ENCODE measurements at places on chromosomes 5 and 9. TPM values are rescaled to one million over a fixed set of nuclear protein-coding genes. Genes with fewer than 3 reads are reported as not detected.

Gene PCDHA1
- under 0.01 TPM for total RNA-seq

GRCh38 chr9:15711931-15712330, 159.1 kb downstream of the CCDC171 start:
- DNase-seq, result peak; percentile 64
- no peaks in the 10 kb centered on the region for H3K36me3 ChIP-seq
- no peaks in the 10 kb centered on the region for H3K4me1 ChIP-seq
- no peak overlapping the region for H3K27ac ChIP-seq
- H3K27me3 ChIP-seq, result no peaks in the 10 kb centered on the region

Gene RMRP
- 162,287 TPM for total RNA-seq

Gene RNF44
- 2.6 TPM for total RNA-seq

- no peak overlapping the region for H3K4me3 ChIP-seq
- DNase-seq, result no peak
- H3K27ac ChIP-seq, result no peak overlapping the region
- peaks cover 15% of the 10 kb centered on the region for H3K4me1 ChIP-seq
- H3K36me3 ChIP-seq, result no peaks in the 10 kb centered on the region
Observed at GRCh38 chr5:57319628-57320027, 145.8 kb downstream of the GPBP1 start.

- DNase-seq, result no peak
- no peak overlapping the region for H3K27ac ChIP-seq
- no peaks in the 10 kb centered on the region for H3K27me3 ChIP-seq
- H3K4me1 ChIP-seq, result no peaks in the 10 kb centered on the region
- no peak overlapping the region for H3K4me3 ChIP-seq
Observed at GRCh38 chr5:165139721-165140120, 1634.3 kb downstream of the MAT2B start.

DNA sequence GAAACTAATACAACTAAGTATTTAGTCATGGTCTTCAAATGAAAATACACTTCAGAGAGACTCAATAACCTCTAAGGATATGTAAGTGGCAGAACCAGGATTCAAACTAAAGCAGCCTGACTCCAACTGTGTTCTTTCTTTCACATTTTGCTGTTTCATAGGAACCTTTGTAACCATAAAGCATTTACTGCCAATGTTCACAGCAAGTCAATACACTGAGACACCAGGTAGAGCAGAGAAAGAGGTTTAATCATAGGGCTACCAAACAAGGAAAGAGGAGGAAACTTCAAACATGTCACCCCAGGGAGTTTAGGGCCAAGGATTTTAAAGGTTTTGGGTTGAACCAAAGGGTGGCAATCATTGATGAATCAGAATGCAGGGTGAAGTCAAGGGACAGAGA, 263.1 kb upstream of the PTGER4 start:
- H3K4me3 ChIP-seq, result no peak overlapping the region
- H3K27ac ChIP-seq, result no peak overlapping the region
- H3K36me3 ChIP-seq, result no peaks in the 10 kb centered on the region
- H3K27me3 ChIP-seq, result no peaks in the 10 kb centered on the region
- DNase-seq, result no peak

DNA sequence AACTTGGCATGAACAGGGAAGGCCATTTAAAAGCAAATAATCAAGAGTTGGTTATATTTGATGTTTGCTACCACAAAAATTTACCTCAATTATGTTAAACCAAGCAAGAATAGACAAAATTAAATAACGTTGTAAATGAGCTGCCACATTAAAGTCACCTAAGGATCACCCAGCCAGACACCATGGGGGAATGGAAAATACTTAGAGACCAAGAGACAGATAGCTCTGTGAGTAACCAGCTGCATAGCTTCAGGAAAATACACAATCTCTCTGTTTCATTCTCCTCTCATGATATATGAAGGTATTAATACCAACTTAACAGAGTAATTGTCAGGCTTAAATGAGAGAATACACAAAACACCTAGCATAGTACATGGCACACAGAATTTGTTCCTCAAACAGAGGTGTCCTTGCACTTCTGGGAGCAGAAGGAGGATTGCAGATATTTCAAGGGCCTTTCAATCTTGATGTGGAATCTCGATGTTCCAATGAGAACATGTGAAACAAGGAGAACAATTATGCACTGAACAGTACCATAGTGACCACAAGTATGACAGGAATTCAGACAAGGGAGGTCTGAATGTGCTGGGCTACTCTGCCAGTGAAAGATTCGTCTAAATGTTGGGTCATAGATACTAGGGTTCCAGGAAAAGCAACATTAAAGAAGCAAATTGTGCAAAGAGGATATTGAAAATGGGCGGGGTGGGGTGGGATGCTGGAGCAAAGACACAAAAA, 18.6 kb downstream of the JAKMIP2 start:
- H3K27me3 ChIP-seq, result no peaks in the 10 kb centered on the region
- peak; percentile 94 for DNase-seq
- no peak overlapping the region for H3K4me3 ChIP-seq
- no peaks in the 10 kb centered on the region for H3K36me3 ChIP-seq
- no peaks in the 10 kb centered on the region for H3K4me1 ChIP-seq

GRCh38 chr5:81268521-81269196, 32.7 kb upstream of the ZCCHC9 start:
- peak; percentile 88 for DNase-seq
- peak overlapping the region; percentile 38 for H3K27ac ChIP-seq
- no peak overlapping the region for H3K4me3 ChIP-seq
- no peaks in the 10 kb centered on the region for H3K36me3 ChIP-seq
- H3K4me1 ChIP-seq, result peaks cover 8% of the 10 kb centered on the region

Gene IFNA16
- not detected for total RNA-seq

GRCh38 chr5:3167473-3167872, 416.0 kb upstream of the IRX2 start:
- no peak overlapping the region for H3K27ac ChIP-seq
- H3K4me1 ChIP-seq, result no peaks in the 10 kb centered on the region
- H3K4me3 ChIP-seq, result no peak overlapping the region
- H3K36me3 ChIP-seq, result no peaks in the 10 kb centered on the region
- H3K27me3 ChIP-seq, result no peaks in the 10 kb centered on the region
- no peak for DNase-seq

DNA sequence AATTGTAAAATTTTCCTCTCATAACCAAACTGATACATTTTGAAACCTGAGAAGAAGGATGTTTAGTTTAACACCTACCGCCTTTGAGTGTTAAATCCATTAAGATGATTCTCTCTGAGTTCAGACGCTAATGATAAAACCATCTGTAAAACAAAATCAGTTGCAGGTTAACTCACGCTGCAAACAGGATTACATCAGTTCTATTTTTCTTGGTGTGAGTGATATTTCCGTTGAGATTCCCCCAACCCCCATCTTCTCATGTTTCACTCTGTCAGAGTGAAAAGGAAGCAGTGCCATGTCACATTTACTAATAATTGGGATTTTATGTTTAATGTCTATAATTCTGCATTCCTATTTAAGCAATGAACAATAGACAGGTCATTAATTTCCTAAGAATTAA, 146.5 kb downstream of the FANCC start:
- no peak overlapping the region for H3K27ac ChIP-seq
- peaks cover 3% of the 10 kb centered on the region for H3K4me1 ChIP-seq
- no peaks in the 10 kb centered on the region for H3K36me3 ChIP-seq

Gene AGXT2
- not detected for total RNA-seq

GRCh38 chr5:108669462-108669861, 78.2 kb upstream of the FER start:
- H3K27ac ChIP-seq, result no peak overlapping the region
- H3K27me3 ChIP-seq, result no peaks in the 10 kb centered on the region
- no peak for DNase-seq

Gene ITK
- total RNA-seq, result not detected

- H3K27ac ChIP-seq, result no peak overlapping the region
- H3K4me3 ChIP-seq, result no peak overlapping the region
- DNase-seq, result peak; percentile 44
- H3K4me1 ChIP-seq, result no peaks in the 10 kb centered on the region
Observed at GRCh38 chr5:7650755-7651154, 200.2 kb downstream of the CFAP90 start.

Gene EXD3
- 13.0 TPM for total RNA-seq

Gene PLEKHG4B
- not detected for total RNA-seq

GRCh38 chr9:136787690-136788400, 3.3 kb upstream of the TMEM141 start:
- H3K27me3 ChIP-seq, result no peaks in the 10 kb centered on the region
- peak; percentile 30 for DNase-seq
- peaks cover 4% of the 10 kb centered on the region for H3K4me1 ChIP-seq
- H3K4me3 ChIP-seq, result no peak overlapping the region

Gene EPB41L4B
- 1.5 TPM for total RNA-seq

- no peak for DNase-seq
- H3K27ac ChIP-seq, result no peak overlapping the region
- no peaks in the 10 kb centered on the region for H3K4me1 ChIP-seq
- no peaks in the 10 kb centered on the region for H3K27me3 ChIP-seq
- peaks cover 2% of the 10 kb centered on the region for H3K36me3 ChIP-seq
Observed at GRCh38 chr9:129923589-129923988, 88.3 kb downstream of the USP20 start.

DNA sequence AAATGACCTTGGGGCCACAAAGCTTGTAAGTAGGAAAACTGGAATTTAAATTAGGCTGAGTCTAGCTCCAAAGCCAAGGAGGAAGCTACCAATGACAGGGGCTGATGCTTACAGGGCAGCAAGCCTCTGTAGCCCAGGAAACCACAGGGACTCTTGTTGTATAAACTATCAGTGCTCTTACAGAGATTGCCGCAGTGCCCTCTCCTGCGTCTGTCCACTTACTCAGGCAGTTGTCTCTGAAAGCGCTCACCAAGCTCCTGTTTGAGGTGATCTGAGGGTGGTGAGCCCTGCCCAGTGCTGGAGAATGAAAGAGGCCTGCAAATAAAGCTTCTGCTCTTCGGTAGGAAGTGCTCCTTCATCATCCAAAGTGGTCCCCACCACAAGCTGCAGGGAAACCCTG, 498.8 kb downstream of the ARHGEF28 start:
- no peaks in the 10 kb centered on the region for H3K4me1 ChIP-seq
- DNase-seq, result no peak
- no peaks in the 10 kb centered on the region for H3K27me3 ChIP-seq
- H3K4me3 ChIP-seq, result no peak overlapping the region
- H3K36me3 ChIP-seq, result no peaks in the 10 kb centered on the region
- no peak overlapping the region for H3K27ac ChIP-seq

- no peaks in the 10 kb centered on the region for H3K4me1 ChIP-seq
- DNase-seq, result no peak
- no peaks in the 10 kb centered on the region for H3K27me3 ChIP-seq
- no peak overlapping the region for H3K27ac ChIP-seq
- no peaks in the 10 kb centered on the region for H3K36me3 ChIP-seq
Observed at GRCh38 chr5:124182133-124182532, 564.3 kb downstream of the ZNF608 start.

Gene PCDHB10
- 0.77 TPM for total RNA-seq

Gene BARHL1
- total RNA-seq, result not detected

Gene OR13J1
- total RNA-seq, result not detected

GRCh38 chr5:127025467-127025866, 4.9 kb downstream of the MARCHF3 start:
- peaks cover 2% of the 10 kb centered on the region for H3K4me1 ChIP-seq
- no peaks in the 10 kb centered on the region for H3K36me3 ChIP-seq
- no peaks in the 10 kb centered on the region for H3K27me3 ChIP-seq
- H3K4me3 ChIP-seq, result no peak overlapping the region

Gene NUTM2F
- total RNA-seq, result not detected

Gene PALM2AKAP2
- total RNA-seq, result 9.9 TPM

DNA sequence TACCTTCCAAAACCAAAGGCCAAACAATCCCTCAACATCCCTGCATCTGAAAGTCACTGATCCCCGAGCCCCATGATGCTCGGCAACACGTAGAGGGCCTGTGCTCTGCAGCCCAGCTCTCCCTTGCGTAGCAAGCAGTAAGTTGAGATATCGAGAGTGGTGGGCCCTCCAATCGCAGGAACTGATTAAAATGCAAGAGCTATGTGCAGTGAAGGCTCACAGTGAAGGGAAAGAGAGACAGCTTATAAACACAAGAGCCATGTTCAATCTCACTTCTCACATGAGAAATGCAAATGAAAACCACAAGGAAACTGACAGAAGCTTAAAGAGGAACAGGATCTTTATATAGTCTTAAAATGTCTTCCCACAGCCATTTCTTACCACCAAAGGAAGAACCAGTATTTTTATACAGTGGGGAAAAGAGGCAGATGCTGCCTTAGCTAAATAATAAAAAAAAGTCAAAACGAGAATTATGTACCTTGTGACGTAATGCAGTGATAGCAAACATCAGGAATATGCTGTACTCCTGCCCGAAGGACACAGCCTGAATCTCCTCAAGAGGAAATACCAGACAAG, 24.6 kb downstream of the TTF1 start:
- peaks cover 19% of the 10 kb centered on the region for H3K36me3 ChIP-seq
- H3K4me3 ChIP-seq, result no peak overlapping the region
- no peaks in the 10 kb centered on the region for H3K4me1 ChIP-seq
- no peak for DNase-seq
- no peaks in the 10 kb centered on the region for H3K27me3 ChIP-seq

- H3K27me3 ChIP-seq, result no peaks in the 10 kb centered on the region
- peak; percentile 97 for DNase-seq
- H3K27ac ChIP-seq, result peak overlapping the region; percentile 95
- peak overlapping the region; percentile 42 for H3K4me3 ChIP-seq
- peaks cover 23% of the 10 kb centered on the region for H3K4me1 ChIP-seq
Observed at GRCh38 chr9:18490641-18491370, 16.9 kb downstream of the ADAMTSL1 start.

- no peaks in the 10 kb centered on the region for H3K27me3 ChIP-seq
- H3K4me1 ChIP-seq, result no peaks in the 10 kb centered on the region
- H3K27ac ChIP-seq, result no peak overlapping the region
Observed at GRCh38 chr5:33975852-33976251, 8.6 kb downstream of the SLC45A2 start.

DNA sequence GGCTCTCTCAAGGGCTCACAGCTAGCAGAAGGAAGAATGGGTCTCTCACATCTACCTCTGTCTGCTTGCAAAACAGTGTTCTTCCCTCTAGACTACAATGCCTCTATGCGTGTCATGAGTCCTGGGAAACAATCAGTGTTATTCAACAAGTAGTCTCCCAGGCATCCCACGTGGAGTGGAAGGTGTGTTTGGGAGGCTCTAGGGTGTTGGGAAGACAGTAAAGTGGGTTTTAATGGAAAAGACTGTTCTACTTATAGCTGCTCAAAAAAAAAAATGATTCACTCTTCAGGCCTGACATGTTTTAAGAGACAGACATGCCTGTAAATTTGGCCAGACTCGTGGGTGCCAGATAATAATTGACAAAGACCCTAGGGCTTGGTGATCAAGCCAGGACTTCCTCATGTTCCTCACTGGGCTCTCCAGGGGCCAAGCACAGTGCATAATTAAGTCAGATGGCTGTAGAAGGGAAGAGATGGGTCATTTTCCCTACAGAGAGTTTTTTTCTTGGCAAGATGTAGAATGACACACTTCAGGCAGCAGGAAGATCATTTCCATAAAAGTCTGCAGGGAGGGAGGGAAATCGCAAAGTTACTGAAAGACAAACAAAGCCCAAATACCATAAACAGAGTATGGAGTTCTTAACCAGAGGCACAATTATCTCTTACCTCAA, 246.4 kb downstream of the ACTL7B start:
- no peaks in the 10 kb centered on the region for H3K36me3 ChIP-seq
- no peak overlapping the region for H3K4me3 ChIP-seq
- H3K4me1 ChIP-seq, result no peaks in the 10 kb centered on the region
- no peak overlapping the region for H3K27ac ChIP-seq

GRCh38 chr5:36152324-36153297, 700 bp downstream of the SKP2 start:
- no peaks in the 10 kb centered on the region for H3K27me3 ChIP-seq
- H3K27ac ChIP-seq, result peak overlapping the region; percentile 43
- H3K4me3 ChIP-seq, result peak overlapping the region; percentile 65
- DNase-seq, result peak; percentile 45
- peaks cover 5% of the 10 kb centered on the region for H3K4me1 ChIP-seq
- peaks cover 2% of the 10 kb centered on the region for H3K36me3 ChIP-seq

- H3K27me3 ChIP-seq, result no peaks in the 10 kb centered on the region
- H3K27ac ChIP-seq, result no peak overlapping the region
- DNase-seq, result no peak
- H3K4me1 ChIP-seq, result no peaks in the 10 kb centered on the region
- no peak overlapping the region for H3K4me3 ChIP-seq
Observed at GRCh38 chr5:78958672-78959445, 26.3 kb downstream of the ARSB start.

Gene LURAP1L
- 87.6 TPM for total RNA-seq

Gene ROR2
- 27.9 TPM for total RNA-seq

Gene PCDHGC3
- 59.0 TPM for total RNA-seq

Data from fibroblast of lung (primary cell).